ENCODE measurements at places on chromosomes 11 and 22.

- H3K27ac ChIP-seq, result no peak overlapping the region
- no peaks in the 10 kb centered on the region for H3K36me3 ChIP-seq
- peaks cover 28% of the 10 kb centered on the region for H3K4me1 ChIP-seq
- peaks cover 9% of the 10 kb centered on the region for H3K27me3 ChIP-seq
- no peak for DNase-seq
Observed at GRCh38 chr11:76734456-76735420, 48.4 kb upstream of the TSKU start.

DNA sequence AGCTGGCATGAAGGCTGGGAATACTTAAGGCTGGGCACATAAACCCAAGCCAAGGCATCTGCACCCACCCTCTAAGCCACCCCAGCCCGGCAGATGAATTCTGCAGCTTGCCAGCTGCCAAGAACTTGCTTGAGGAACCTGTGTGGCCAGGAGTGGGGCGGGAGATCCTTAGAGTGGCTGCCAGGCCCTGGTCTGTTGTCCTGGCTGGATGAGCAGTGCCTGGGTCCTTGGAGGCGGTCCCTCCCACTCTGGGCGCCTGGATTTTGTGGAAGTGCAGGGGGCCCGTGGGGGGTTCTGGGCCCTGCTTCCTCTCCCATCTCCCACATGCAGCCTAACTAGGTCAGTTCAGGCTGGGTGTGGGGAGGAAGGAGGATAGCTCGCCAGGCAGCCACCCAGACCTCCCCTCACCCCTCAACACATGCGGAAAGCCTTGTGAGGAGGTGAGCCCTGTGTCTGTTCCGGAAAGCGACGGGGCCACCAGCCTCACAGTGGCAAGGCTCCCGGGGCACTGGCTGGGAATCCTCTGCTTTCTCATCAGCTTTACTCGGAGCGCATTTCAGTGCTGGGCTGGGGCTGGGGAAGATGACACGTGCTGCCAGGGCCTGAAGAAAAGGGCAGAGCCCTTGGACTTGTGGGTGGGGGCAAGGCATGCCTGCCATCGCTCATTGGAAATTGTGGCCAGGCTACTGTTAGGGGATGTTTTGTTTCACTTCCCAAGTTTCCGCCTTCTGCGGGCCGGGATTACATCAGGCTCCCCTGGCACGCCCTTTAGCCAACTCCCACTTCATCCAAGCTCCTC lies 8.4 kb downstream of the DAGLA start:
- H3K27ac ChIP-seq, result peak overlapping the region; percentile 85
- DNase-seq, result peak; percentile 80
- H3K36me3 ChIP-seq, result no peaks in the 10 kb centered on the region
- peaks cover 44% of the 10 kb centered on the region for H3K4me1 ChIP-seq
- no peaks in the 10 kb centered on the region for H3K27me3 ChIP-seq

DNA sequence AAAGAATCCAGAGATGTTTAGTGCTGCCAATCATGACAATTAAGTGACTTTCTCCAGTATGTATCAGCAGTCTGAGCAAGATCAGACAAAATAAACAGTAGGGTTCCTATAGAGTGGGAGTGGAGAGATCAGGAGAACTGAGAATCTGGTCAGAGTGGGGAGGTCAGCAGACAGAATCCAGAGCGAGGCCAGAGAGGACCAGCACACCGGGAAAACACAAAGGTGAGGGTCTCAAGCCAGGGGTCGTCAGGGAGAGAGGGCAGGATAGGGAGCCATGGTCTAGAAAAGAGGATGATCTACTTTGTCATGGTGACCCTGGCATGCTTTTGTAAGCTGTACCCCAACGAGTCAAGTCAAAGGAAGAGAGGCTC lies 39.2 kb downstream of the MAPK1 start:
- H3K4me3 ChIP-seq, result no peak overlapping the region
- no peaks in the 10 kb centered on the region for H3K27me3 ChIP-seq
- DNase-seq, result no peak

DNA sequence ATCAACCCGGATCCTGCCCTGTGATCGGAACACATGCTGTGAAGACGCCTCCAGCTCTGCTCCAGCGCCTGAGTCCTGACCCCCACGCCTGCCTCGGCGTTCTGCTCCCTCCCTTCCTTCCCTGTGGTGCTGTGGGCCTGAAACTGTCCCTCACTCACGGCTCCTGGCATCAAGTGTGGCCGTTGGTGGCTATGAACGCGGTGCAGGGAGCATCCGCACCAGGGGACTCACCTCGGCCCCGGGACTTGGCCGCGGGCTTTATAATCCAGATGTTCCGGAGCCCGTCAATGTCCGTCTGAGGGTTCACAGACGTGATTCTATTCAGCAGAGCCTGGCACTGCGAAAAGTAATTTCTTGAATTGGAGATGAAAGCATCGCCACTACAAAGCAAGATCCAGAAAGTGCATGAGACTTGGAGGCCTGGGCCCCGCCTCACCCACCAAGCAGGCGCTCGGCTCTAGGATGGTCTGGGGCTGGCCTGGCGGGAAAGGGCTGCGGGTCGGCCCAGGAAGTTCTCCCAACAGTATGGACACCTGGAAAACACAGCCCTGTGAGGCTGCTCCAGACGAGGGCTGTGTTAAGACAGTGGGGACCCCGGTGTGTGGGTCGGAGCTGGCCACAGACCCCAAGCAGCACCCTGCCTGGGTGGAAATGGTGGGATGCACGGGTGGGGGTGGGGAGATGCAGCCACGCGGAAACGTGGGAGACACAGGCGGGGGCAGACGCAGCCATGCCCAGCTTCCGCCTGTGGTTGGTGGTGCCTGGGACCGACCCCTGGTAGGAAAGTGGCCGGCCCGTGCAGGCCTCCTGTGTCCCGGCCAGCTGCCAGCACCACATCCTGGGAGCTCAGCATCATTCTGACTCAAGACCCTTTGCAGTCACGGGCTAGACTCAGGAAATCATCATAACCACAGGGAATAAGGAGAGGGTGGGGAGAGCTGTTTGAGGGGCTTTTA lies 21.8 kb upstream of the IL17REL start:
- peaks cover 9% of the 10 kb centered on the region for H3K4me1 ChIP-seq
- H3K4me3 ChIP-seq, result no peak overlapping the region
- no peak overlapping the region for H3K27ac ChIP-seq
- no peaks in the 10 kb centered on the region for H3K36me3 ChIP-seq
- peaks cover 65% of the 10 kb centered on the region for H3K27me3 ChIP-seq
- DNase-seq, result no peak

DNA sequence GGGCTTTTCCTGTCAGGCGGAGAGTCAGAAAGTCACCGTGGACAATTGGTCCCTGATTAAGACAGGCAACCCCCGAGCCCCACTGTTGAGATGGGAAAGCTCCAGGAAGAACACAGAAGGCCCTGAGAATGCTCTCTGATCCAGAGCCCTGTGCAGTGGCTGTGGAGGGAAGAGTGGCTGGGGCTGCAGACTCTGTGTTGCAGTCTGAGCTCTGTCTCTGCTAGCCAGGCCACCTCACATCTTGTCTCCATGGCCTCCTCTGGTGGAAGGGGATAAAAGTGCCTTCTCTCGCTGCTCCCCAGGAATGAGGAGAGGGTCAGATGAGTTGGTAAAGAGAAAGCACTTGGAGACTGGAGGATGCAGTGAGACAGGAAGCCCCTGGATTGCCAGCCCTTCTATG lies 141.2 kb downstream of the CEP164 start:
- DNase-seq, result no peak
- H3K4me3 ChIP-seq, result no peak overlapping the region
- H3K36me3 ChIP-seq, result peaks cover 5% of the 10 kb centered on the region
- no peak overlapping the region for H3K27ac ChIP-seq
- H3K4me1 ChIP-seq, result no peaks in the 10 kb centered on the region
- no peaks in the 10 kb centered on the region for H3K27me3 ChIP-seq

DNA sequence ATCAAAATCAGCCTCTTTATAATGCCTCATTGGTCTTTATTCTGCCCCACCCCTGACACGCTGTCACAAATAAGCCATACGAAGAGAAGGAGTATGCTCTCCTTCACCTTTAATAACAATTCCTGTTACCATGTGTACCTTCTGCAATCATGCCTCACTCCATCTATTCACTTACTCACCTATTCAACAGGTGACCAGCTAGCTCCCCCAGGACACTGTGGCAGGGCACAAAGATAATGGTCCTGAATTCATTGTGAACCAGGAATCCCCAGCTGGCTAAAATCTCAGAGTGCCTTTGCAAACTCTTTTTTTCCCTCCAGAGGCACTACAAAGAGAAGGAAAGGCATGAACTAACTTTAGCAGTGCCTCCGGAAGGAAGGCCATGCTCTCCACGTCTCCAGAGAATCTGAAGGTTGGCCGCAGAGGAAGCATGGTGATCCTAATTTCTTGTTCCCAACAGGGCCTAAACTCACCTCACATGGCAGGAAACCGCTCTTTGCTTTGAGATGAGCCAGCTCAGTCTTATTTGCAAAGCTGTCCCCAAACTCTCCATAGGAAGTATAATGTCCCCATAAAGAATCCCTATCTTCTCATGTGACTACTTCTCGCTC lies 590.3 kb downstream of the BUD13 start:
- H3K36me3 ChIP-seq, result no peaks in the 10 kb centered on the region
- H3K27ac ChIP-seq, result no peak overlapping the region
- DNase-seq, result no peak
- H3K4me1 ChIP-seq, result peaks cover 27% of the 10 kb centered on the region
- peaks cover 3% of the 10 kb centered on the region for H3K27me3 ChIP-seq
- H3K4me3 ChIP-seq, result no peak overlapping the region

- peak; percentile 45 for DNase-seq
- peak overlapping the region; percentile 81 for H3K27ac ChIP-seq
- H3K27me3 ChIP-seq, result no peaks in the 10 kb centered on the region
- no peaks in the 10 kb centered on the region for H3K36me3 ChIP-seq
- H3K4me3 ChIP-seq, result no peak overlapping the region
Observed at GRCh38 chr22:28029201-28029948, 110.3 kb upstream of the PITPNB start.

DNA sequence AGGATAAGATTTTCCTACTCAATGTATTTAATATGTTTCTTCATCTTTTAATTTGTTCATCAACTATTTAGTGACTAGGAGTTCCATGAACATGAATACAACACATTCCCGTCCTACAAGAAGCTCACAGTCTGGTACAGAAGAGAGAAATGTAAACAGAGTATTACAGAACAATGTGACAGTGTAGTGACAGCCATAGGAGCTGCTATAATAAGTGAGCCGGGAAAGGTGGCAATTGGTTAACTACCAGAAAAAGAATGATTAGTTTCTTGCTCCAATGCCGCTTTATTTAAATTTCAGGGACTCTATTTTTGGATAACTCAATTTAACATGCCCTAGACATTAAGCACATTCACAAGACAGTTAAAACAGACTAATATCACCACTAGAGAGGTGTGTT lies 192.3 kb downstream of the CADM1 start:
- H3K27ac ChIP-seq, result no peak overlapping the region
- peaks cover 19% of the 10 kb centered on the region for H3K4me1 ChIP-seq
- DNase-seq, result no peak
- H3K4me3 ChIP-seq, result no peak overlapping the region
- no peaks in the 10 kb centered on the region for H3K27me3 ChIP-seq
- no peaks in the 10 kb centered on the region for H3K36me3 ChIP-seq

- H3K4me1 ChIP-seq, result peaks cover 6% of the 10 kb centered on the region
- peaks cover 99% of the 10 kb centered on the region for H3K27me3 ChIP-seq
- no peak for DNase-seq
- H3K4me3 ChIP-seq, result no peak overlapping the region
Observed at GRCh38 chr22:37254867-37255233, 10.8 kb upstream of the RAC2 start.

DNA sequence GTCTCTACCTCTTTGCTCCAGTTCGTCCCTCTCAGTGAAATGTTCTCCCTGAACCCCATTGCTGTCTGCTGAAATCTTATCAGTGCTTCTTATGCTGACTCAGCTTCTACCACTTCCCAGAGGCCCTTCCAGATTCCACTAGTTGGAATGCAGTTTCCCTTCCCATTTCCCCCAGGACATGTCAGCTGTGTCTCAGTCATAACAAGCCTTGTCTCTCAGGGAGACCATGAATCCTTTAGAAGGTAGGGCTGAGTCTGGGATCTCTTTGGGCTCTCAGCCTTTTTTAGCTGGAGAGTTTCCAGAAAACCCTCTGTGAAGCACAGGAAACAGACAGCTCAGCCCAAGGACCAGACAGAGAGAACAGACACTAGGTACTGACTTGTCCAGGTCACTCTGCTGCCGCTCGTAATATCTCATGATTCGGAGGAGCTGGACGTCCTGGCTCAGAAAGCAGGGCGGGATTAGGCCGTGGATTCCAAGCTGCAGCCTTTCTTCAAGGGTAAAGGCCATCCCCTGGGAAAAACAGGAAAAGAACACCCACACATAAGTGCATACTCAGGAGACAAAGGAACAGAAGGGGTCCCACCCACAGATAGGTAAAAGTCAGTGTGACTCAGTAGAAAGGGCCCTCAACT lies 113.0 kb downstream of the ME3 start:
- no peaks in the 10 kb centered on the region for H3K27me3 ChIP-seq
- DNase-seq, result peak; percentile 47
- peaks cover 35% of the 10 kb centered on the region for H3K4me1 ChIP-seq
- H3K4me3 ChIP-seq, result no peak overlapping the region
- H3K36me3 ChIP-seq, result no peaks in the 10 kb centered on the region
- H3K27ac ChIP-seq, result peak overlapping the region; percentile 88

DNA sequence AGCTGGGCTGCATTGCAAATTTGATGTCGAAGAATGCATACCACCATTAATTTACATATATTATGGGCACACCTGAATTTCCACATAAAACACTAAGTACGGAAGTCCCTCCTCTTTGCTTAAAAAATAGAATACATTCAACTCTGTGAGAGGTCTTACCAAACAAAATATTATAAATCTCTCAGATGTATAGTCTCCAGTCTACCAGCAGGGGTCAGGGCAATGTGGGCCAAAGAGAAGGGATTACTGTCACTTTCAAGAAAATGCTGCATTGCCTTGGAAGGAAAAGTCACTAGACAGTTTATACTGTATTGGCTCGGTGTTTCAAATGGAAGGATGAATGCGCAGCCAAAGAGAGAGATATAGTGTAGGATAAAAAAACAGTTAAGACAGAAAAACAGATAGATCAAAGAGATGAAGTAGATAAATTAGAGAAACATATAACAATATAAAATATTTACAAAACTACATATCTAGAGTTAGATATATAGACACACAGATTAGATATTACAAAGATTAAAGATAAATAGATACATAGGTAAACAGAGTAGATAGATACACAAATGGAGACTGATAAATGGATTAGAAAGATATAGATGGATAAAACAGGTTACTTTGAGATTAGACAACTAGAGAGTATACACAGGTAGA lies 20.9 kb downstream of the SERGEF start:
- H3K36me3 ChIP-seq, result peaks cover 54% of the 10 kb centered on the region
- H3K27ac ChIP-seq, result no peak overlapping the region
- no peak for DNase-seq
- no peaks in the 10 kb centered on the region for H3K27me3 ChIP-seq
- H3K4me3 ChIP-seq, result no peak overlapping the region

- H3K27ac ChIP-seq, result no peak overlapping the region
- DNase-seq, result no peak
- H3K4me3 ChIP-seq, result no peak overlapping the region
- H3K4me1 ChIP-seq, result no peaks in the 10 kb centered on the region
Observed at GRCh38 chr22:49380095-49380827, 447.4 kb downstream of the BRD1 start.

- no peaks in the 10 kb centered on the region for H3K36me3 ChIP-seq
- peak; percentile 48 for DNase-seq
- peak overlapping the region; percentile 83 for H3K27ac ChIP-seq
- no peaks in the 10 kb centered on the region for H3K27me3 ChIP-seq
- H3K4me3 ChIP-seq, result peak overlapping the region; percentile 14
Observed at GRCh38 chr11:19756675-19757475, 44.2 kb downstream of the NAV2 start.

- H3K4me3 ChIP-seq, result no peak overlapping the region
- DNase-seq, result no peak
- no peaks in the 10 kb centered on the region for H3K4me1 ChIP-seq
- H3K36me3 ChIP-seq, result no peaks in the 10 kb centered on the region
Observed at GRCh38 chr11:17766590-17766989, 32.0 kb downstream of the KCNC1 start.

- no peaks in the 10 kb centered on the region for H3K36me3 ChIP-seq
- H3K27ac ChIP-seq, result peak overlapping the region; percentile 62
- peaks cover 70% of the 10 kb centered on the region for H3K4me1 ChIP-seq
- no peak overlapping the region for H3K4me3 ChIP-seq
- H3K27me3 ChIP-seq, result no peaks in the 10 kb centered on the region
- no peak for DNase-seq
Observed at GRCh38 chr22:46749682-46750529, 11.9 kb upstream of the CERK start.

All from left ventricle myocardium inferior (tissue), 1 donor.